ENCODE measurements at places on chromosomes 4 and X. TPM values are rescaled to one million over a fixed set of nuclear protein-coding genes. Genes with fewer than 3 reads are reported as not detected.

GRCh38 chrX:44675362-44676024 lies 132.8 kb upstream of the FUNDC1 start:
- no peaks in the 10 kb centered on the region for H3K4me1 ChIP-seq
- H3K27ac ChIP-seq, result no peak overlapping the region
- no peak for DNase-seq
- no peaks in the 10 kb centered on the region for H3K36me3 ChIP-seq
- H3K27me3 ChIP-seq, result no peaks in the 10 kb centered on the region

DNA sequence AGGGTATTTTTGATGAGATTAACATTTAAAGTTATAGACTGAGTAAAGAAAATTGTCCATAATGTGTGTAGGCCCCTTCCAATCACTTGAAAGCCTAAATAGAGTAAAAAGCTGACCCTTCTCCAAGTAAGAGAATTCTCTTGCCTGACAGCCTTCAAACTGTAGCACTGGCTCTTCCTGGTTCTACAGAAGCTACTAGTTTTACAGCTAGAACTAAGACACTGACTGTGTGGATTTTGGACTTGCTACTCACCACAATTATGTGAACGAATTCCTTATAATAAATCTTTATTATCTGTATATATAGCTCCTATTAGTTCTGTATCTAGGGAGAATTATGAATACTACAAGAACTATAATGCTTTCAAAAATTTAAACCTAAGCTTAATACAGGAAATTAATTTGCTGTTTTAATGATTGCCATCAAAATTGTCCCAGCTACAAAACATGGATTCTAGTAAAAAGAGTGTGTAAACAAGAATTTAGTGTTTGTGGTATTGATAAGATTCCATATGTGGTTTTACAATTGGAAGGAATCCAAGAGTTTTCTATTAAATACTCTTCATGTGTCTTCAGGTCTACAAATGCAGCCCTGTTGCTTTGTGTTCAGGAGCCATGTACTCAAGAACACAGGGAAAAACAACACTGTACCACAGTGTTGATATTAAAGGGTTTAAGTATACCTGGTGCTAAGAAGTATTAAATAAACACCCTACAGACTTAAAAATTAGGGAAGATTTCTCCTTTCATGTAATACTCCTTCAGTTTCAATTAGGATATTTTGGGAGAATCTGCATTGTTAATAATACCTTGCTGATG lies 366.5 kb downstream of the CXXC4 start:
- no peaks in the 10 kb centered on the region for H3K36me3 ChIP-seq
- H3K27ac ChIP-seq, result peak overlapping the region; percentile 22
- peaks cover 12% of the 10 kb centered on the region for H3K4me1 ChIP-seq

GRCh38 chr4:153877898-153878297 lies 89.0 kb upstream of the SFRP2 start:
- H3K36me3 ChIP-seq, result no peaks in the 10 kb centered on the region
- H3K4me3 ChIP-seq, result no peak overlapping the region
- no peak overlapping the region for H3K27ac ChIP-seq
- no peaks in the 10 kb centered on the region for H3K27me3 ChIP-seq
- no peaks in the 10 kb centered on the region for H3K4me1 ChIP-seq
- DNase-seq, result no peak

- no peak for DNase-seq
- H3K27ac ChIP-seq, result no peak overlapping the region
- H3K27me3 ChIP-seq, result no peaks in the 10 kb centered on the region
- no peaks in the 10 kb centered on the region for H3K4me1 ChIP-seq
- H3K36me3 ChIP-seq, result no peaks in the 10 kb centered on the region
Observed at GRCh38 chr4:5845035-5845905, 47.6 kb downstream of the CRMP1 start.

GRCh38 chr4:82906469-82906868 lies 5.9 kb downstream of the THAP9 start:
- no peak overlapping the region for H3K27ac ChIP-seq
- no peak overlapping the region for H3K4me3 ChIP-seq
- H3K36me3 ChIP-seq, result no peaks in the 10 kb centered on the region
- no peaks in the 10 kb centered on the region for H3K4me1 ChIP-seq
- no peak for DNase-seq

DNA sequence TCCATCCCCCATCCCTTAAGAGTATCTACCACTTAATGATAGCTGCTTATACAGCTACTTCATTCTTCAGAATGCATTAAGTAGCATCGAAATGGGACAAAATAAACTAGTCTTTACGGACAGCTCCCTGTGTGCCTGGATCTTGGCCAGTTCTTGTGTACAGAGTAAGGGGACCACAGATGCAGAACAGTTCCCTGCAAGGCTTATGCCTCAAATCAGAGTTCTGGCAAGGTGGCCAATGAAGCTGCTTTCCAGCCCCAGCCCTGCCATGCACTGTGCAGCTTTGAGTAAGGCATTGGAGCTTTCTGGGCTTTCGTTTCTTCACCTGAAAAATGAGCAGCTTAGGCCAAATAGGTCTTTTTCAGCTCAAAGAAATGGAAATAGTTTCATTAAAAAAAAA lies 14.2 kb downstream of the CLNK start:
- H3K36me3 ChIP-seq, result no peaks in the 10 kb centered on the region
- no peak overlapping the region for H3K4me3 ChIP-seq
- no peak for DNase-seq
- H3K27ac ChIP-seq, result no peak overlapping the region

- no peaks in the 10 kb centered on the region for H3K36me3 ChIP-seq
- DNase-seq, result no peak
- H3K27ac ChIP-seq, result no peak overlapping the region
Observed at GRCh38 chrX:55169782-55170181, 50.4 kb upstream of the PAGE5 start.

DNA sequence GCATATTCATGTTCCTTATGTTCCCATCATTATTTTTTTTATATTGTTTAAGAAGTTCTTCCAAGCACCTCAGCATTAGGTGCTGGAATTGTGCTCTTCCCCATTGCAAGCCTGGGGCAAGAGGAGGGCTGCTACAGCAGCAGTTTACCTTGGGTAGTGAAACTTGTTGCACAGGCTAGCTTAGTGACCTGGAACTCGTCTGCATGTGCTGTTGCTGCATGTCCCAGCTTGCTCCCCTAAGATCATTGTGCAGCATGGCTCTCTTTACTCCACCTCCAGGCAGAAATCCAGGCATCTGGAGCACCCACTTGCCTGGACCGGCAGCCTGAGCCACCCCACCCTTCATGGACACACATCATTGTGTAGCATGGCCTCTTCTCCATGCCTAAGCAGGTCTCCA lies 776.0 kb downstream of the GLUD2 start:
- H3K4me1 ChIP-seq, result no peaks in the 10 kb centered on the region
- DNase-seq, result no peak

- no peak for DNase-seq
- H3K27me3 ChIP-seq, result no peaks in the 10 kb centered on the region
- no peak overlapping the region for H3K27ac ChIP-seq
Observed at GRCh38 chr4:116733370-116733769, 352.0 kb downstream of the TRAM1L1 start.

GRCh38 chr4:176988226-176988625 lies 195.5 kb upstream of the VEGFC start:
- DNase-seq, result no peak
- no peaks in the 10 kb centered on the region for H3K27me3 ChIP-seq
- H3K4me1 ChIP-seq, result no peaks in the 10 kb centered on the region
- H3K27ac ChIP-seq, result no peak overlapping the region

DNA sequence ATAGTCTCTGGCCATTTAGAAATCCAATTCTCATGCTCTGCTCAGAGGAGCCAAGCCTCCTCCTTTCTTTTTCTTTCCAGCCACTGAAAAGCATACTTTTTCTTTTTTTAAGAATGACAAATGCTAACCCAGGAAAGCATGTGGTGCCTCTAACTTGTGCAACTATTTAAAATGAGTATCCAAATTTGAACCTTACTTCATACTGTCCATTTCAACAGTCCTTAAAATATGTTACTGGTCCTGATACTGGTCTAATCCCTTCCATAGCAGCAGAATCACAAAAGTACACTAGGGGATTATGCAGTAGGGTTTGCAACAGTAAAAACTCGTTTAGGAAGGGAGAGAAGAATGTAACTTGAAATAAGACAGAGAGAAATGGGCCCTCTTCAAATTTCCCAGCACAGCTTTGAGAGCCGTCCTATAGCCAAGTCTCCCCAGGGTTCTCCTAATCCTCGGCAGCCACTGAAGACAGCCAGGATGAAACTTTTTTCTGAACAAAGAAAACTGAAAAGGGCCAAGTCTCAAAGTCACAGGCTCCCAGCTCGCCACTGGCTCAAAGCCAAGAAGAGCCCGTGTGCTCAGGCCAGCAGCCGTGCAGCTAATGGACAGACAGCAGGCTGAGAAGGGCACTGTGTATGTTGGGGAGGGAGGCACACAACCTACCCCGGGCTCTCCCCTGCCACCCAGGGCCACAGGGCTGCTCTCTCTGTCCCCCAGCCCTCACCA lies 39.5 kb downstream of the GPC4 start:
- H3K27me3 ChIP-seq, result no peaks in the 10 kb centered on the region
- H3K36me3 ChIP-seq, result no peaks in the 10 kb centered on the region
- DNase-seq, result peak; percentile 17

GRCh38 chr4:1208970-1209704 lies 36.8 kb upstream of the SPON2 start:
- no peak overlapping the region for H3K27ac ChIP-seq
- peaks cover 6% of the 10 kb centered on the region for H3K36me3 ChIP-seq
- peaks cover 10% of the 10 kb centered on the region for H3K4me1 ChIP-seq
- peak; percentile 31 for DNase-seq
- no peak overlapping the region for H3K4me3 ChIP-seq

DNA sequence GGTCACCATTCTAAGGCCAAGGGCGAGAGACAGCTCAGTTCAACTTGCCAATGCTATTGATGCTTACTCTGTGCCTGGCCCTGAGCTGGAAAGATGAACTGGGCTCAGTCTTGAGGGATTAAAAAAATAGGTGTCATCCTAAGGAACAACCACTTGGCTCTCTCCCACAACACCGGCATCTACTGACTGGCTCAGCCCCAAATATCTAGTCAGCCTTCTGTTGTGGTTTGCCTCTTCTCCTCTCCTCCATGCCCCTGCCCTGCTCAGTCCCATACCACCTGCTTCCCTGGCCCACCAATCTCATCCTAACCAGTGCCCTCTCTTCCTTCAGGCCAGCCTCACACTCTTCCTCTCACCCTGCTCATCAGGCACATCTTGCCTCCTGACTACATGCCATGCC lies 29.6 kb downstream of the KDM5C start:
- no peak overlapping the region for H3K27ac ChIP-seq
- DNase-seq, result no peak
- H3K27me3 ChIP-seq, result no peaks in the 10 kb centered on the region

DNA sequence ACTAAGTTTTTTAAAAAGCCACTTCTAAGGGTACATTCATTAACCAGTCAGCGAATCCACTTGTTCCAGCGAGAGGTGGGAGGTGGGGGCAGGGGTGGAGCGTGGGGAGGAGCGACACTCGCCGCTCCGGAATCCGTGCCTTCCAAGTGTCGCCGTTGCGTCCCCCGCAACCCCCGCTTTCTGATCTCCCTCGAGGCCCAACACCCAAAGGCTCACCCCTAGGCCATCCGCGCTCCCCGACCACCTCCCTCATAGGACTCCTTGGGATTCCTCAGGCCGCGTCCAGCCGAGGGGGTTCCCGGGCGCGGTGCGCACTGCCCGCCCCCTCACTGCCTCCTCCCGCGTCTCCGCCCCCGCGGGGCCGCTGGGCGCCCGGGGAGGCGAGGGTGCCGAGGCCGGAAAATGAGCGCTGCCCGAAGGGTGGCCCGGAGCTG lies 108.1 kb upstream of the STOX2 start:
- peak overlapping the region; percentile 73 for H3K27ac ChIP-seq
- peak; percentile 30 for DNase-seq
- no peaks in the 10 kb centered on the region for H3K27me3 ChIP-seq
- H3K4me1 ChIP-seq, result peaks cover 9% of the 10 kb centered on the region
- H3K36me3 ChIP-seq, result no peaks in the 10 kb centered on the region

- no peak overlapping the region for H3K27ac ChIP-seq
- no peaks in the 10 kb centered on the region for H3K27me3 ChIP-seq
- DNase-seq, result no peak
- H3K4me1 ChIP-seq, result no peaks in the 10 kb centered on the region
- H3K36me3 ChIP-seq, result no peaks in the 10 kb centered on the region
Observed at GRCh38 chr4:55938481-55938880, 10.3 kb upstream of the CEP135 start.

DNA sequence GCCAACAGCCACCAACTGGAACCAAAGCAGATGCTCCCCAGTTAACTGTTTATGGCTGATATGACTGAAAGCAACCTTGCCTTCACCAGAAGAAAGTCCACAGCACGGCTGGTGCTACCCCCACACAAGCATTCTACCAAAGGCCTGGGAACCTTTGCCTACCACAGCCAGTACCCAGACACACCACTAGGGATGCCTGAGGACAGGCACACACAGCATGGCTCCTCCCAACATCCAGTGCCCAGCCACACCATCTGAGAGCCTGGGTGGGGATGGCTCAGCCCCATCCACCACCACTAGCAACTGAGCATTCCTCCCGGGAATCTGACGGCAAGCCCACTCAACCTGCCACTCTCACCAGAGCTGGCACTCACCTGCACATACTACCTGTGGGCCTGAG lies 178.6 kb downstream of the SLC7A11 start:
- no peaks in the 10 kb centered on the region for H3K36me3 ChIP-seq
- no peaks in the 10 kb centered on the region for H3K4me1 ChIP-seq
- no peak for DNase-seq
- H3K4me3 ChIP-seq, result no peak overlapping the region
- H3K27me3 ChIP-seq, result no peaks in the 10 kb centered on the region

DNA sequence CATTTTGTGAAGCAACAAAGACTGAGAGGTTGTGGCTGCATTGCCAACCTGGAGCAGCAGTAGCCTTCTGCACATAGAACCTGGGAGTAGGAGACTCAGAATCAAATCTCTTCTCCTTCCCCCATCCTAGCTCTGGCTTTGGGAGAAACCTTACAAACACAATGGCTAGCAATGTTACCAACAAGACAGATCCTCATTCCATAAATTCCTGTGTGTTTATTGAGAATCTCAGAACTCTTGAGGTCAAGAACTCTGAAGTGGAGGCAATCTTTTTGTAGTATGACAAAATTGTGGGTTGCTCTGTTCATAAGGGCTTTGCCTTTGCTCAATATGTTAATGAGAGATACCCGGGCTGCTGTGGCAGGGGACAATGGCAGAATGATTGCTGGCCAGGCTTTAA lies 406.7 kb upstream of the SPANXN1 start:
- no peaks in the 10 kb centered on the region for H3K4me1 ChIP-seq
- H3K4me3 ChIP-seq, result no peak overlapping the region
- no peaks in the 10 kb centered on the region for H3K36me3 ChIP-seq
- DNase-seq, result no peak
- H3K27me3 ChIP-seq, result no peaks in the 10 kb centered on the region

- DNase-seq, result peak; percentile 51
- no peak overlapping the region for H3K4me3 ChIP-seq
- peak overlapping the region; percentile 50 for H3K27ac ChIP-seq
- H3K4me1 ChIP-seq, result peaks cover 8% of the 10 kb centered on the region
- no peaks in the 10 kb centered on the region for H3K27me3 ChIP-seq
Observed at GRCh38 chrX:24242649-24243175, 71.2 kb downstream of the SUPT20HL2 start.

GRCh38 chrX:111386615-111387233 lies 25.3 kb downstream of the DCX start:
- H3K27ac ChIP-seq, result no peak overlapping the region
- no peaks in the 10 kb centered on the region for H3K36me3 ChIP-seq
- no peaks in the 10 kb centered on the region for H3K27me3 ChIP-seq
- DNase-seq, result no peak
- H3K4me1 ChIP-seq, result no peaks in the 10 kb centered on the region

GRCh38 chrX:13420545-13421183 lies 100.8 kb upstream of the ATXN3L start:
- H3K36me3 ChIP-seq, result no peaks in the 10 kb centered on the region
- no peak for DNase-seq
- H3K4me1 ChIP-seq, result no peaks in the 10 kb centered on the region
- H3K4me3 ChIP-seq, result no peak overlapping the region
- no peak overlapping the region for H3K27ac ChIP-seq

The EFNB1 gene
- 13.3 TPM for total RNA-seq

The TMEM255A gene
- 1.2 TPM for total RNA-seq

The FAT1 gene
- total RNA-seq, result 83.7 TPM

The GUCY1A1 gene
- total RNA-seq, result 26.4 TPM

All from pancreas (tissue), 10 donors.